ENCODE measurements at places on chromosomes 1 and 21.

DNA sequence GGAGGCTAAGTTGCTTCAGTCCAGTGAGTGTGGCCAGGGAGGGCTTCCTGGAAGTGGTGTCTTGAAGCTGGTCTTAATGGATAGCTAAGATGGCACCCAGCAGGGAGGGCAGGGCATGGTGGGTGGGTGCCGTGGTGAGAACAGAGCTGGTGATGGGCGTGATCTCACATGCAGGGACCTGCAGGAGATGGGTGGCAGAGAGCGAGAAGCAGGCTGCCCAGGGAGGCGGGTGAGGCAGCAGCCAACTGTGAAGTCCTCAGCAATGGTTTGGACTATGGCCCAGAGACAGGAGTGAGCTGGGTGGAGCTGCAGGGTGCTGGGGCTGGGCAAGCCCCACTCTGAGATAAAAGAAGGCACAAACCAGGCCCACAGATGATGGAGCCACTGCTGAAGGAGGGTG is 50.7 kb downstream of the UMODL1 start:
- DNase-seq, result no peak

DNA sequence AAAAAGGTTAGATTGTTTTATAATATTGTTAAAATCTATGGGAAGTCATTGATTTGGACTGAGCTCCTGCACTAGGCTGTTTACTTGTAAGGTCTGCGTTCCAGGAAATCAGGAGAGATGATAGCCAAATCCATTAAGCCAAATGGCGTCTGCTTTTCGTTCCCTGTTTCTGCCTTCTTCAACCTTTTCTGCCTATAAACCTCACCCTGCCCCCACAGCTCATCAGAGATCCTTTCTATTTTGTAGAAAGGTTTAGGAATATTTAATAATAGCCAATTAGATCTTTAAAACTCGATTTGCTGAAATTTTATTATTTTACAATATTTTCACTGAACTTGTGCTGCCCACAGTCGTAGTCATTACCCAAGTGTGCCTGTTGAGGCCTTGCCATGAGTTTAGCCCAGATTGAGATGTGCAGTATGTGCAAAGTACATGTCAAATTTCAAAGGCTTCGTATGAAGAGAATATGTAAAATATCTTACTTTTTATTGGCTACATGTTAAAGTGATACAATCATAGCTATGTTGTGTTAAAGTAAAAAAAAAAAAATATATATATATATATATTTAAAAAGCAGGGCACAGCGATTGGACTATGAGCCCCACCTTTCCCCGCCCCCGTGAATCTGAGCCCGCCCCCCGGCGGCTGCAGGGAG is 444 bp upstream of the IARS2 start:
- no peak for DNase-seq

- DNase-seq, result no peak
Measured at GRCh38 chr1:75426688-75427087, 184.2 kb downstream of the SLC44A5 start.

GRCh38 chr1:50232336-50232735 is 123.6 kb downstream of the ELAVL4 start:
- no peak for DNase-seq

DNA sequence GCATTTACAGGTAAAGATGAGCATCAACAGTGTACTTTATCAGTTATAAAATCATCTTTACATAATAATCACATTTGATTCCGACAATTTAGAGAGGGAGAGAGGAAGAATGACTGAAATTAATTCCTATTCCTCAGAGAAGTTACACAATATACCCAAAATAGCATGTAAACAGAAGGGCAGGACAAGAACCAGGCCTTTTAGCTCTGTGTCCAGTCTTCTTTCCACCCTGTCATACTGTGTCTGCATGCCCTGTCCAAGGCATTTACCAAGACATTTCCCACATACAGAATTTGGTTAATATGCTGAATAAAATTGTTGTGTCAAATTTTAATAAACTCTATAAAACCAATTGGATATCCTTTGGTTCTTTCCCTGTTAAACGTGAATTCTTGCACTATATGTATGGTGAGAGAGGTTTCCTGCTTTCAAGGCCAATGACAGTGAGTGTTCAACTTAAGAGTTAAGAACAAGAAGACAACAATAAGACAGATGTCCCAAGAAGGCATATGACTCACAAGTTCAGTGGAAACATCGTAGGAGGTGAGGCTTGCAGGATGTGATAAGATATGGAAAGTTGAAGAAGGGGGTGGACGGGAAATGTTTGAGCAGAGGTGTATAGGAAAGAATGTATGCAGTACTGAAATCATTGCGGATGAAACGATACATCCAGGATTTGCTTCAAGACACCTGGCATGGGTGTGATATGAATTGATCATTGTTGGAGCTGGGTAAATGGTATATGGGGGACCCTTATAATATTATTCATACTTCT is 20.8 kb downstream of the LRRC8B start:
- no peak for DNase-seq

DNA sequence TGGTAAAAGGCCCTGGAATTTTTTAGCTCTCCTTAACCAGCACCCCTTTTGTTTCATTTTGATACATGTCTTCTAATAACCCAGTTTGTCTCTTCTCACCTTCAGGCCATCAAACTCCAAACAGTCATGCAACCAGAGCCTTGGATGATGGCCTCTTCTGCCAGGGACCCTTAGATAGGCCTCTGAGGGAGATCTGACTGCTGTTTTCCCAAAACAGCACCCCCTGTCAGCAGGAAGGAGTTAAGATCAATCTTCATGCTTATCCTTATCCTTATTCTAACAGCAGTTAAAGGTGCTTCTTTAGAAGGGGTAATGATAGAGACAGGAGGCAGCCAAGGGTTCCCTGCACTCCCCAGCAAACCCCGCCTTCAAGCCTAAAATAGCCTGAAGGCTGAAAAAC is 49.5 kb upstream of the VANGL1 start:
- DNase-seq, result no peak

DNA sequence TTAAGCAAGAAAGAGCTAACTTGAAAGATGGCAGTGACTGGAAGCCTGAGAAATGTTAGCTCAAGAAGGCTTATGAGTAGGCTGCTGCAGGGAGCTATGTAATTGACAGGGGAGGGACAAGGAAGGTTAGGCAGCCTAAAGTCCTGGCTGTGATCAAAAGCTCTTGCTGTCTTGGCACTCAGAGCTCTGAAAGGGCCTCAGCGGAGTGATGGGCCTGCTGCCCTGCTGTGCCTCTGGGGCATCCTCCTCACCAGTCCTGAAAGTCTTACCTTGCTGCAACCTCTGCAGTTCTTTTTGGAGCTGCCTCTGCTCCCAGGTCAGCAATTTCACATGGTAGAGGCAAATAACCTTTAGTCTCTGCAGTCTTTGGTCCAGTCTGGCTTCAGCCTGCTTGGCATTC is 1.8 kb downstream of the CCDC190 start:
- DNase-seq, result no peak

Data from GM06990 (cell line).